ENCODE measurements at places on chromosomes 1 and 21.

GRCh38 chr1:94299627-94300553, 62.5 kb upstream of the ARHGAP29 start:
- no peak for DNase-seq

- DNase-seq = no peak
These were observed 296.0 kb downstream of the HLX start for GRCh38 chr1:221175249-221175648.

DNA sequence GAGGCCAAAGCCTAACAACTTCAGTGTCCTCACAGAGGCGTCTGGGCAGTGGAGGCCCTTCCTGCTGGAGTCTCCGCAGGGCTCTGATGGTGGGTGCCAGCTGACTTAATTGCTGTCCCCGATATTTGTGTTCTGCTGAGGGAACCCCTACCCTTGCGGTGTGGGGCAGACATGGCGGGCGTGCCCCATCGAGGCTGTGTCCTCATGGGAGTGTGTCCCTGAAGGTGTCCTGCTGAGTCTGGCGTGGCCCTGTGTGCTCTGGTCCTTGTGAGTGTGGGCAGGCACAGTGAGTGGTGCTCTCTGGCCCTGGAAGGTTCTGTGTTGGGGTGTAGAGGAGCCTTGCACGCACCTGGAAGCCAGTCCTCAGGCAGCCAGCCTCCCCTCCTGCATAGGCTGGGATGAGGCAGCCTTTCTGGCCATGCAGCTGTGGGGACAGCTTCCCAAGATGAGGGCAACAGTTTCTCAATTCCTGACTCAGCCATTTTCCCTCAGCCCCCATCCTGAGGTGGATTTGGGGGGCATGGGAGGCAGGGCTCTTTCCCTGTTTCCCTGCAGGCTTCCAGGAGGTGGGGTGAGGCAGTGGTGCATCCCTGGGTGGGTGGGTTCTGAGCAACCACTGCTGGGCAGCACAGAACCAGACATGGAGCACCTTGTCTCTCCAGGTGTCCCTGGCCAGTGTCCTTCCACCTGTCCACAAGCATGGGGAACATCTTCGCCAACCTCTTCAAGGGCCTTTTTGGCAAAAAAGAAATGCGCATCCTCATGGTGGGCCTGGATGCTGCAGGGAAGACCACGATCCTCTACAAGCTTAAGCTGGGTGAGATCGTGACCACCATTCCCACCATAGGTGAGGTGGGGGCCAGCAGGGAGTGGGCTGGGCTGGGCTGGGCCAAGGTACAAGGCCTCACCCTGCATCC, 6.5 kb downstream of the C1orf35 start:
- no peak for DNase-seq

GRCh38 chr1:222749927-222750326, 12.9 kb downstream of the FAM177B start:
- no peak for DNase-seq

- peak; percentile 42 for DNase-seq
These were observed 49.0 kb downstream of the TOMM20 start for GRCh38 chr1:235079443-235080296.

DNA sequence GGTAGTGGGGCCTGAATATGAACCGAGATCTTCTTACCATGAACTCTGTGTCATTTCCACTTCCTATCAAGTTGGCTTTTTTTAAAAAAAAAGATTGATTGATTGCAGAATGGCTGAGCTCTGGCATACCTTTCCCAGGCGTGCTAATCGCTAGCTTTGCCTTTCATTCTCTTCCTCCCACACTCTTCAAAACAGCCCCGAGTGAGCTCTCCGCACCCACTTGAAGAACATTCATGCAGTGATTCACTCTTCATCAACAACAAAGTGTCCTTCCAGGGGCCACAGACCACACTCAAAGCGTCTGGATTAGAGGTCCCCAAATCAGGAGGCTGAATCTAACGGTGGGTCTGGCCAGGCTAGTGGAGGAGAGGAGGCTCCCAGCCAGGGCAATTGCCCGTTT, 96.3 kb upstream of the GALNT2 start:
- DNase-seq = no peak

DNA sequence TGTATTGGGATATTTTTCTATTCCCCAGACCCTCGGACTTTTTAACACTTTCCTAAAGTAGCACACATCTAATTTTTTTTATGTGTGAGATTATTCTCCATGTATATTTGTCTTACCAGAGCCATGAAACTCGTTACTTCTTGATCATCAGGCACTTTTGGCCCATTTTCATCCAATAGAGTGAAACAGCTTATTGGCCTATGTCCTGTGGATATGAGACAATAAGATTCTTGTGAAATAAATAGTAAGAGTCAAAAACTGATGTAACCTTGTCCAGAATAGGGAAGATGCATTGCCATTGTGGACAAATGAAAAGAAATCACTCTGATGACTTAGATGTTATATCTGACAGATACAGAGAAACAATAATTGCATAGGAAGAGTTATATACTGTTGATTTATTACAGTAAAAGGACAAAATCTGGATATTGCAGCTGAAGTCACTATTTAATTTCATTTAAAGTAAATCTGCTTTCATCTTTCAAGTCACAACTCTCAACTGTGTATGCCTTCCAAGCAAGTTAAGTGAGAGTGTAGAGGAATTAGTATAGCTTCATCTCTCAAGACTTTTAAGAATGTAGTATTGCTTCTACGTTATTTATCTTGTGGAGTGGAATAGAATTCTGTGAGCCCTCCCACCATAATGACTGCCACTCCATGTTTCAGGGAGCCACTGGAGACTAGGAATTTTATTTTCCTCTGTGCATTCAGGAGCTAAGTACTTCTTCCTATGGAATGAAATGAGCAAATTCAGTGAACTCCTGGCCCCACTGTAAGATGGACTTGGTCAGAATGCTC, 86.9 kb downstream of the ADAMTS1 start:
- DNase-seq = no peak

- no peak for DNase-seq
These were observed 15.4 kb upstream of the MUTYH start for GRCh38 chr1:45355683-45356082.

- no peak for DNase-seq
These were observed 20.9 kb downstream of the PIK3CD start for GRCh38 chr1:9672444-9672843.

- peak; percentile 94 for DNase-seq
These were observed 1.9 kb downstream of the ELAVL4 start for GRCh38 chr1:50110656-50111055.

DNA sequence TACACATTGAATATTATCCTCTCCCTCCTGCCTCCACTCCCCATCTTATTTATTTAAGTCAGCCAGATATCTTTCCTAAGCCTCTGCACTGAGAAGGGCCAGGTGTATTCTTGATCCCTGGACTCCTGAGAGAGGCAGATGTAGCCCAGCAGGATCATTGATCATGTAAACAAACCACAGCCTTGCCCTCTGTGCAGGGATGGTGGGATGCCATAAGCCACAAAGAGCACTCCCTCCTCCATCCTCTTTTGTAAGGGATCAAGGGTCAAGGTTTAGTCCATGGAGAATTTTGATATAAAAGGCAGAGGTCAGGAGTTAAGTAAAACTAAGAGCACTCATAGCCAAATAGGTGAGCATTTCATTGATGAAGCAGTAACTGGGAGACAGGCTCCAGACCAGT, 17.3 kb downstream of the PHGDH start:
- DNase-seq = no peak

- no peak for DNase-seq
These were observed 173.4 kb downstream of the S1PR1 start for GRCh38 chr1:101410048-101410878.

GRCh38 chr1:64948216-64948615, 18.1 kb downstream of the JAK1 start:
- no peak for DNase-seq

DNA sequence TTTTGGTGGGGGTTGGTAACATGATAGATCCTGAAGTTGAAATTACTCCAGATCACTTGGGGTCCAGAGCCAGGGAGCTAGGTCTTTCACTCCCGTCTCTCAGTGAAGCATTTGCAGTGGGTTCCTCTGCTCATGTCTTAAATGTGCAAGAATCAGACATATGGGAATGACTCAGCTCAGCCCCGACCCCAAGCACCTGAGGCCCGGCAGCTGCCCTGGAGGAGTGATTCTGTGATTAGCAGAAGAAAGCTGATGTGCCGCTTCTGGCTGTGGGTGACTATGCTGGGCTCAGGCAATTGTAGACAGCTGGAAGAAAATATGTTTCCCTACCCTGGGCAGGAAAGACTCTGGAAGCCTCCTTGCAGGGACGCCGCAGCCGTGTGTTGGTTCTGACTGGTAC, 601.7 kb downstream of the NPHP4 start:
- DNase-seq = no peak

- DNase-seq = no peak
These were observed 74.5 kb upstream of the CAMK1G start for GRCh38 chr1:209509039-209509438.

GRCh38 chr21:35303085-35303484, 254.0 kb upstream of the RUNX1 start:
- no peak for DNase-seq

GRCh38 chr21:44612669-44613229, 870 bp downstream of the KRTAP10-8 start:
- DNase-seq = no peak

DNA sequence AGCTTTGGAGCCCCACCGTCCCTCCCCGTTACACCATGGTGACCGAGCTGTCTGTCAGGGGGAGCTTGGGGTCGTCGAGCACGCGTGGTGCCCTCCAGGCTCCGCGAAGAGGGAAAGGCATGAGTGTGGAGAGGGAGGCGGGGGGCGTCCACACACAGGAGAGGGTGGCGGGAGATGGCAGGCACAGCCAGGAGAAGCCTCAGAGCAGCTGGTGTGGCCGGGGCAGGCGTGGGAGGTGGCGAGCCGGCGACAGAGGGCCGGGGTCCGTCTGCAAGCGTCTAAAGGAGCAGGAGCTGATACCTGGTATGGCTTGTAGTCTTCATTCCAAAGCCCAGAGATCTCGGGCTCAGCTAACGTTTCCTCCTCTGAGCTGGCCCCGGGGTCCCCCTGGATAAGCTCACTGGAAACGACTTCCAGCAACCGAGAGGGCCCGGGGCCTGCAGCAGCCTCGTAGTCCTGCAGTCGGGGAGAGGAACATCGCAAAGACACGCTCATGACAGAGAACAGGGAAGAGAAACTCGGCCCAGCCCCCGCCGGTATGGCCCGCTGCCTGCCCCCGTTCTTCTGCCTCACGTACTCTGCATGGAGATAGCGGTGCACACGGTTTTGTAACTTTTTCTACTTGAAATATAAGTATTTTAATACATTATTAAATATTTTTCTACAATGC, 37.4 kb downstream of the CFAP74 start:
- no peak for DNase-seq
